ENCODE measurements at places on chromosomes 2 and 18.

- no peak for DNase-seq
These were observed 15.9 kb downstream of the RNF152 start for GRCh38 chr18:61876899-61877298.

GRCh38 chr2:181614874-181615638 lies 41.8 kb downstream of the CERKL start:
- no peak for DNase-seq

DNA sequence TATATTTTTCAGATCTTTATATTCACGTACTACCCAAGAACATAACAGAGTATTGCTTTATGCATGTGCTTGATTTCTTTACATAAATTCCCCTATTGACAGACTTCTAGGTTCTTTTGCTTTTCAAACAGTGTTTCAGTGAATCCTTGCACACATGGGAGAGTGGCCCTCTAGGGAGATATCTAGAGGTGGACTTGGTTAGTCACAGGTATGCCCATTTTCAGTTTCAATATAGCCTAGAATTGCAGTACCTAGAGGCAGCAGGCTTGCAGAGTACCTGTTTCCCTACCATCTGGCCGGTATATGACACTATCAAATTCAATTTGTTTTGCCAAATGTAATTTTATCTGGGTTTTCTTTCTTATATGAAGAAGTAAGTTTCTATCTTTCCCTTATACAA lies 36.8 kb downstream of the EML6 start:
- DNase-seq: no peak

DNA sequence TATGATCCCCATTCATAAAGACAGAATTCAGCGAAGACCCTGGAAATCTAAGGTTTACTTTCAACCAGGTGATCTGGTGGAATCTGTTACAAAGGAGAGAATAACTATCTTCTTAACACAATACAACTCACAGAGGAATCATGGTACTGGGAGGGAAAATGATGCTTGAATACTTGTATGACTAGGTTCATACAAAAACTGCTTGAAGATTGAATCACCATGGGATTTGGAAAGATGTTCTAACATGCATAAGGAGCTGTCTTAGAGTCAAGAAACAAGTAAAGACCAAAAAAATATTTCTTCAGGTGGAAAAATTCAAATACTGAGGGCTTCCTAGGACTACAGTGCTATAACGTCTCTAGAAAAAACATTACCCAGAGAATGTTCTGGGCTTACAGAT lies 32.2 kb downstream of the COL5A2 start:
- DNase-seq: no peak

- no peak for DNase-seq
These were observed 11.7 kb upstream of the NAPG start for GRCh38 chr18:10514082-10514481.

DNA sequence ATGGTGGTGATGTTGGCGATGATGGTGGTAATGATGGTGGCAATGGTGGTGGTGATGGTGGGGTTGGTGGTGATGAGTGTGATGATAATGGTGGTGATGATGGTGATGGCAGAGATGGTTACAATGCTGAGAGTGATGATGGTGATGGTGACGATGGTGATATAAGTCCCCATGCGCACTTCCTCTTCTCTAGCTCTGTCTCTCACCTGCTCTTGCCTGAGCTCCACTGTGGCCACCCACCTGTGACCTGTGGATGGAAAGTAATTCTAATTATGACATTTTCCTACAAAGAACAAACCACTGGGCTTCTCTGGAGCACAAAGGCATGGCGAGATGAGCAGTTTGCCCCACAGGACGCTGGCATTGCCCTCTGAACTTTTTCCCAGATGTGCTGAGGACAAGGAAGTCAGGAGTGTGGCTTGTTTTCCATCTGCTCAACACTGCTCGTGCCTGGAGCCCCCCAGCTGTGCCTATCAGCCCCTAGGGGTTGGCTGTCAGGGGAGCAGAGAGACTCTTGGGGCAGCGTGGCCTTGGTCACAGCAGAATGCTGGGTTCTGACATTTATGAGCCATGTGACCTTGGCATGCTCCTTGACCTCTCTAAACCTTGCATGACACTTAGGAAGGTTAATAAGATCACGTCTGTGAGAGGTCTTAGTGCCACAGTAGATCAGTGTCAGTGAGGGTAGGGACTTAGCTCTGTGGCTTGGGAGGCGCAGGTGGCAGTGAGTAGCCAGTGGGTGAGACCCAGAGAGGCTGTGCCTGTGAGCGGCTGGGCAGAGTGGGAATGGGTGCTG lies 68.4 kb downstream of the RRM2 start:
- no peak for DNase-seq

GRCh38 chr2:193703411-193703810 lies 1508.7 kb upstream of the TMEFF2 start:
- no peak for DNase-seq

DNA sequence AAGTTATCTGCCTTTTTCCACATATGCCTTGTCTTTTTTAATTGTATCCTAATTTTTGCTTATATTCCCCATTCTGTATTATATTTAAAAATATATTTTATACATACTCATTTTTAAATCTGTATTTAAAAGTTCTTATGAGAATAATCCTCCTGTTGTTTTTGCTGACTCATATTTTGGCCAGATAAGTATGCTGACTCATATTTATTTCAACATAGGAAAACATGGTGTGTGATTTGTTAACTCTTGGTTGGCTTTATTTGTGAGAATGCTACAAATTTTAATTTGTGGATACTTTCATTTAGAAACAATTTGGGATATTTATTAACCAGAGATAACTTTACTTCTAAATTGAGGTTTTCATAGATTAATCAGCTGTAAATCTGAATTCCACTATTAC lies 587.7 kb downstream of the CPS1 start:
- DNase-seq: no peak

- no peak for DNase-seq
These were observed 108.8 kb downstream of the SLC4A10 start for GRCh38 chr2:161733025-161733424.

- DNase-seq: no peak
These were observed 253.5 kb upstream of the TRIB2 start for GRCh38 chr2:12463189-12463588.

GRCh38 chr18:77147418-77147852 lies 14.9 kb upstream of the MBP start:
- no peak for DNase-seq

DNA sequence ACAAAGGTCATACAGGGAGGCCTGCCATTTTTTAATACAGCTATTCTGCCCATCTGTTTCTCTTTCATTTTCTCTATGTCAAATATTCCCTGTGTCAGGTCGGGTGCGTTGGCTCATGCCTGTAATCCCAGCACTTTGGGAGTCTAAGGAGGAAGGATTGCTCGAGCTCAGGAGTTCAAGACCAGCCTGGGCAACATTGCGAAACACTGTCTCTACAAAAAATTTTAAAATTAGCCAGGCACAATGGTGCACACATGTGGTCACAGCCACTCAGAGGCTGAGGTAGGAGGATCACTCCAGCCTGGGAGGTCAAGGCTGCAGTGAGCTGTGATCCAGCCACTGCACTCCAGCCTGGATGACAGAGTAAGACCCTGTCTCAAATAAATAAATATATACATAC lies 34.7 kb downstream of the TMEM37 start:
- no peak for DNase-seq

GRCh38 chr2:221228214-221228769 lies 343.8 kb downstream of the EPHA4 start:
- no peak for DNase-seq

DNA sequence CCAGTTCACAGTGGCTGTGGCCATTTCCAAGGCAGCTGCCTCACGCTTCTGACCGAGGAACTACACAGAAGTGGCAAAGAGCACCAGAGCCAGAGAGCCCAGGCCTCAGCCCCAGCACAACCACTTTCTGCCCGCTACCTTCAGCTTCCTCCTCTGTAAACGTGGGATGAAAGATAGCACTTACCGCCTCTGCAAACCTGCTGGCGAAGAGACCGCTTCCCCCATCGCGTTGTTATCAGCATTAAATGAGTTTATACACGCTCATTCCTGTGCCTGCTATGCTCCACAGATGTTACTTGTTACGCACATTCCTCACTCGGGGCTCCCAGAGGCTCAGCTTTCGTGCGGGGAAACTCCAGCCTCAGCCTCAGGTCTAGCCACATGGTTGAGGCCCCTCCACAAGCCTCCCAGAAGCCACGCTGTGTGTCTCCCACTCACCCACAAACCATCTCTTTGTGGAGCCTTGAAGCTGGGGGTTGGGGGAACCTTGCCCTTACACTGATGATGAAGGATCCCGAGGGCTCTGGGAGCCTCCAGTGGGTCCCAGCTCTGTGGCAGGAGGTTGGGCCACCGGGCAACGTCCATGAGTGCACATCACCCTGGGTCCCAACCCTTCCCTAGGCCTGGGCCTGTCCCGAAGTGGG lies 63.3 kb upstream of the SMAD7 start:
- DNase-seq: no peak

GRCh38 chr2:46780801-46781445 lies 134.7 kb downstream of the MCFD2 start:
- DNase-seq: no peak

- no peak for DNase-seq
These were observed 238.5 kb upstream of the ERBB4 start for GRCh38 chr2:212777020-212777491.

DNA sequence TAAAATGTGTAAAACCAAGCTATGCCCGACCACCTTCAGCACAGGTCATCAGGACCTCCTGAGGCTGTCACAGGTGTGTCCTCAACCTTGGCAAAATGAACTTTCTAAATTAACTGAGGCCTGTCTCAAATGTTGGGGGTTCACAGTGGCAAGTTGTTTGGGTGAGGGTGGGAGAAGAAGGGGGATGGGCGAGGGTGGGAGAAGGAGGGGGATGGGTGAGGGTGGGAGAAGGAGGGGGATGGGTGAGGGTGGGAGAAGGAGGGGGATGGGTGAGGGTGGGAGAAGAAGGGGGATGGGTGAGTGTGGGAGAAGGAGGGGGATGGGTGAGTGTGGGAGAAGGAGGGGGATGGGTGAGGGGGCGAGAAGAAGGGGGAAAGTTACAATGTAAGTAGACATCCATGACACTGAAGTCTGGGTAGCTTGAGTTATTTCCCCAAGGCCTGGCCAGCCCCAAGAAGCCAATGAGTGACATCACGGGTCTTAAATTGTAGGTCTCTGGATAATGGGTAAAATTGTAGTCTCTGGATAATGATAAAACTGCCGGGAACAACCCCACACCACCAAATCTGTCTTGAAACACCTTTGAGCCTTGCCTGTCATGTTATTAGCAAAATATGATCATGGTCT lies 56.3 kb downstream of the TIMM21 start:
- no peak for DNase-seq

- no peak for DNase-seq
These were observed 384.6 kb downstream of the STK39 start for GRCh38 chr2:167862782-167863181.

DNA sequence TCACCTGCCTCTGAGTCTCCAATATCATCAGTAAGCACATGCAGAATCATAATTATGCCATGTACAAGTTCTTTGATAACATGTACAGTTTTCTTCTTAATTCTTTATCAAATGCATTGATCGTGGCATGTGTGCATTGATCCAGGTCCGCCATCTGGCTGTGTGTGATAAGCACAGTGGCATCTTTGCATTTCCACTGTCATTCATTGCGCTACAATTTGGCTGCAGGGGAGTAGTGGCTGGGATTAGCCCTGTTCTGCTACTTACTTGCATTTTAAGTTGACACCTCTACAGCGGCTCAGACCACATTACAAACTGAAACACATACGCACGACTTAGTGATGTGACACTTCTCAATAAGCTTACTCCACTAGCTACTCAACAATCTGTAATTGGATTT lies 83.6 kb upstream of the OTX1 start:
- DNase-seq: no peak

DNA sequence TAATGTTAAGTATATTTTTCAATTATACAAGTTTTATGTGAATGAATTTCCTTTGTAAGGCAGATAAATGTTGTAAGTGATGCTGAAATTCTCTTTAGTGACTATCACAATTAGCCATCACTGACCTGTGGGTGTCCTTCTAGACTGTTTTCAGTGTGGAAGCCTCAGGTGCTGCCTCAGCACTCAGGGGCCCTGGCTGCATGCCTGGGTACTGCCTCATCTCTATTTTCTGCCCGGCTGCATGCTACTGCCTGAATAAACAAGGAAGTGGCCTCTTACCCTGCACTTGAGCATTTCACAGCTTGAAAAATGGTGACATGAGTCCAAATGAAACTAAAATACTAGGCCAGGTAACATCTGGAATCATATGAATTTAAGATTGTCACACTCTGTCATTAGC lies 787.6 kb upstream of the SALL3 start:
- DNase-seq: no peak

DNA sequence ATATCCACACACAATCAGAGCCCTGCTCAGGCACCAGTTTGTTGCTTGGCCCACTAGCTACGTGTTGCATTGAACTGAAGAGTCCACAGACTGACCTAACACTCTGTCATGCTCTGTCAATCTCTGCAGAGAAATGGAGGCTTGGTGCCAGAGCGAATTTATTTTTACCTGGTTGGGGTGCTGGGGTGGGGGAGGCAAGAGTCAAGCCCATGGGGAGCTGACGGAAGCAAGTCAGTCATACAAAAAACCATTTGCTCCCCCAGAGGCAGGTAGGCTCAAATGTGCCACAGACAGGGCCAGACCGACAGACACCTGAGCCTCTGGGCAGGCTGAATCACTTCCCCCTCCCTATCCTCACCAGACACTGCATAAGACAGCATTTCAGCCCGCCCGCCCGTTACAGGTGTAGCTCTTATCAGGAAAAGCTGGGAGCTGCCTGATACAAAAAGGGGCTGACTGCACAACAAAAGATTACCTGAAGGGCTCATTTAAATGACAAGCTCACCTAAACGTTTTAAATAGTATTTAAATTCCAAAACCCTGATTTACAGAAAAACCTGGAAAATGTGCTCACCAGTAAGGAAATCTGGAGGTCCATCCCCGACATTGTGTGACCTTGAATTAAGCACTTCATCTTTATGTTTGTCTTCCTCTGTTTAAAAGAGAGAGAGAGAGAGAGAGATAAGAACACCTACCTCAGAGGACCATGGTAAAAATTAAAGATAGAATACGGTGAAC lies 2.1 kb upstream of the PCBP1 start:
- peak; percentile 71 for DNase-seq

- DNase-seq: no peak
These were observed 64.0 kb downstream of the ADNP2 start for GRCh38 chr18:80173060-80173459.

DNA sequence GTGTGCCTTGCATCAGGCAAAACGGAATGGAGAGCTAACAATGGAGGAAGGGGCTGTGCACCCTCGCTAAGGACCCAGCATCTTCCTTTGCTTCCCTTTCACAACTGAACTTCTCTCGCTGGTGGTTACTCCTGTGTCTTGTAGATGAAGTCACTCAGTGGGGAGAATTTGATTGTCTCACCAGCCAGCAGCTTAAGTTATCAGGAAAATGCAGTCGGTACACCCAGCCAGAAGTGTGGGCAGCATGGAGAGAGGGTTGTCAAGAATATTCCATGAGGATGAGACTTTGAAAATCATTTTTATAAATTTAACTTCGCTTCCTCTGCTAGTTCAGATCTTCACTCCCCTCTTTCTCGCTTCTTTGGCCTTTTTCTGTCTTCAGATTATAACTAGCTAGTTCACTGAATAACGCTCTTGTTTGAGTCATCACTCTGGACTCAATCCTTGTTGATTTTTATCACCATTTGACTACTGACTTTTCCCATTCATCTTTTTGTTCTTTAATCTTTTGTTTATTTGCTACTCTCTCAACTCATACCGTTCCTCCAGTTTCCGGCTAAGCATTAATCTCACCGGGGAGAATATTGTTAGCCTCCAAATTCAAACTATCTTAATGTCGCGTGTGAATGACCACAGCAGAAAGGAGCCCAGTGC lies 221.7 kb downstream of the CD226 start:
- DNase-seq: no peak

Data from activated CD4-positive, alpha-beta T cell treated with anti-CD3 and anti-CD28 coated beads for 1 hour (primary cell).